ENCODE measurements at places on chromosomes 1 and 21.

- DNase-seq = no peak
- H3K27ac ChIP-seq = no peak overlapping the region
- H3K27me3 ChIP-seq = no peaks in the 10 kb centered on the region
- no peak overlapping the region for H3K4me3 ChIP-seq
- no peaks in the 10 kb centered on the region for H3K4me1 ChIP-seq
Observed at GRCh38 chr21:16420031-16420724, 690.4 kb downstream of the USP25 start.

- H3K36me3 ChIP-seq = no peaks in the 10 kb centered on the region
- no peak for DNase-seq
- H3K4me3 ChIP-seq = no peak overlapping the region
- no peak overlapping the region for H3K27ac ChIP-seq
Observed at GRCh38 chr1:2014741-2015735, 4.1 kb upstream of the GABRD start.

GRCh38 chr1:168454211-168454815 is 89.5 kb downstream of the XCL2 start:
- no peak for DNase-seq
- H3K4me3 ChIP-seq = no peak overlapping the region
- H3K27ac ChIP-seq = no peak overlapping the region
- H3K36me3 ChIP-seq = peaks cover 8% of the 10 kb centered on the region
- H3K4me1 ChIP-seq = peaks cover 25% of the 10 kb centered on the region

GRCh38 chr1:40183055-40183710 is 22.0 kb downstream of the RLF start:
- DNase-seq = no peak
- H3K4me3 ChIP-seq = no peak overlapping the region
- H3K27ac ChIP-seq = no peak overlapping the region
- H3K4me1 ChIP-seq = peaks cover 65% of the 10 kb centered on the region
- peaks cover 18% of the 10 kb centered on the region for H3K36me3 ChIP-seq
- no peaks in the 10 kb centered on the region for H3K27me3 ChIP-seq

DNA sequence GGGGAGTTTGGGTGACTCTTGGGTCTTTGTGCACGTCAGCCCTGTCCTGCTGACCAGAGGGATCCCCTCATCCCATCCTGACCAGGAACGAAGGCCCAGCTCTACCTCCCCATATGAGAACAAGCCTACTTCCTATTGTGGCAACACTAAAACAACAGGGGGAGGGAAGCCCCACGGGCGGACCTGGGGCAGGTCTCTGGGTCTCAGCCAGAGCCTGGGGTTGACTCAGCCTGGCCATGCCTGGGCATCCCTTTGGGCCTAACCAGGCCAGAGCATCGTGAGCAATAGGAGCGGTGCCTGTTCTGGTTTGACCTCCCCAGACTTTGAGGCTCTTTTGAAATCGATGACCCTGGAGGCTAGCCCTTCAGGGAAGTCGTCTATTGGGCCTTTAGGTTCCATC is 16.8 kb downstream of the RPS6KA1 start:
- peak overlapping the region; percentile 86 for H3K4me3 ChIP-seq
- no peaks in the 10 kb centered on the region for H3K27me3 ChIP-seq
- peaks cover 38% of the 10 kb centered on the region for H3K36me3 ChIP-seq
- DNase-seq = no peak
- H3K27ac ChIP-seq = peak overlapping the region; percentile 78
- H3K4me1 ChIP-seq = peaks cover 69% of the 10 kb centered on the region

Data from activated T-helper 1 cell treated with anti-CD3 and anti-CD28 coated beads, Interleukin-12 subunit alpha, Interleukin-12 subunit beta, Interleukin-2, Interleukin-4 antibody, amounts not matched to agents 30 ng/mL and 10 ng/mL and 1 ng/mL, durations not matched to agents 14 hours and 24 hours and 36 hours (primary cell).